ENCODE measurements at places on chromosomes 4 and X. TPM values are rescaled to one million over a fixed set of nuclear protein-coding genes. Genes with fewer than 3 reads are reported as not detected.

GRCh38 chr4:114043116-114043515 lies 63.7 kb upstream of the ARSJ start:
- no peak overlapping the region for H3K27ac ChIP-seq
- H3K4me1 ChIP-seq = no peaks in the 10 kb centered on the region
- no peak for DNase-seq
- no peak overlapping the region for H3K4me3 ChIP-seq
- H3K27me3 ChIP-seq = no peaks in the 10 kb centered on the region

GRCh38 chrX:128928636-128929035 lies 594.7 kb downstream of the SMARCA1 start:
- no peaks in the 10 kb centered on the region for H3K36me3 ChIP-seq
- no peaks in the 10 kb centered on the region for H3K27me3 ChIP-seq
- no peak overlapping the region for H3K4me3 ChIP-seq
- no peaks in the 10 kb centered on the region for H3K4me1 ChIP-seq
- DNase-seq = peak; percentile 1
- no peak overlapping the region for H3K27ac ChIP-seq

- no peak for DNase-seq
- H3K27ac ChIP-seq = no peak overlapping the region
- no peak overlapping the region for H3K4me3 ChIP-seq
- no peaks in the 10 kb centered on the region for H3K36me3 ChIP-seq
- no peaks in the 10 kb centered on the region for H3K27me3 ChIP-seq
These were observed 158.9 kb upstream of the MAD2L1 start for GRCh38 chr4:120225527-120225926.

DNA sequence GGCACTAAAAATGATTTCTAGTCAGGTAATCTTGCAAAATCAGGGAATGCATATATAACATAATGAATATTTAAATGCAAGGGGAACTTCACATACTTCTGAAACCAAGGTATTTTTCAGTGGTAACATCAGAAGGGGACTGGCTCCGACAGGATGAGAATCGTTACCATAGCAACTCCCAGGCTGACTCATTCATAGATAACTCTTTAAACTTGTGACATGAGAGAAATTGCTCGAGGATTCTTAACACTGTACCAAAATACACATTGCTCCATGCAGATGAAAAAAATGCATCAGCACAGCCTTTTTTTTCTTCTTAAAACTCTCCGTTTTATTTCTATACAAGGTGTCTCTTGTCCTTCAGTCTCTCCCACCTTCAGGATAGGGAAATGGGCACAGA lies 114.3 kb downstream of the GABRB1 start:
- no peaks in the 10 kb centered on the region for H3K4me1 ChIP-seq
- no peak overlapping the region for H3K4me3 ChIP-seq
- H3K36me3 ChIP-seq = no peaks in the 10 kb centered on the region
- peak; percentile 45 for DNase-seq

- no peak for DNase-seq
- no peaks in the 10 kb centered on the region for H3K27me3 ChIP-seq
- H3K27ac ChIP-seq = no peak overlapping the region
- H3K4me3 ChIP-seq = no peak overlapping the region
- no peaks in the 10 kb centered on the region for H3K4me1 ChIP-seq
These were observed 10.5 kb upstream of the TLR3 start for GRCh38 chr4:186058253-186058979.

GRCh38 chr4:1166509-1167243 lies 5.7 kb downstream of the SPON2 start:
- no peak for DNase-seq
- H3K27me3 ChIP-seq = peaks cover 41% of the 10 kb centered on the region
- no peaks in the 10 kb centered on the region for H3K4me1 ChIP-seq
- H3K4me3 ChIP-seq = peak overlapping the region; percentile 62
- no peaks in the 10 kb centered on the region for H3K36me3 ChIP-seq

DNA sequence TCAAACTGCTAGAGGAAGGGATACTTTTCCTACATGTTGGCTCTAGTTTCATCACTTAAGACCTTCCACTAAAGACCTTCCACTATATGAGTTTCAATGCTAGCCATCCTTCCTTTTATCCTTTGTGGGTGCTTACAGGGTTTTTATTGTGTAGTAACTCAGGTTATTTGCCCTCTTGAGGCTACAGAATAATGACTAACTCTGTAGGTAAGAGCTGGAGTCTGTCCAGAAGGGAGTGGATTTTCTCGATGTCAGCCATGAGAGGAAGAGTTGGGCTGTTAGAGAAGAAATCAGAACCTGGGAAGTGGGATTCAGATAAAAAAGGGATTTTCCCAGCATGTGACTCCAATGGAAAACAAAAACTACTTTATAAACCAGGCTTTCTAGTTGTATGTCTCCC lies 27.5 kb upstream of the HERC5 start:
- DNase-seq = no peak
- H3K4me1 ChIP-seq = no peaks in the 10 kb centered on the region
- no peak overlapping the region for H3K27ac ChIP-seq
- H3K4me3 ChIP-seq = no peak overlapping the region
- 0 out of 2 replicates have a peak, but pooled peaks cover 7% of the 10 kb centered on the region for H3K36me3 ChIP-seq
- H3K27me3 ChIP-seq = no peaks in the 10 kb centered on the region

DNA sequence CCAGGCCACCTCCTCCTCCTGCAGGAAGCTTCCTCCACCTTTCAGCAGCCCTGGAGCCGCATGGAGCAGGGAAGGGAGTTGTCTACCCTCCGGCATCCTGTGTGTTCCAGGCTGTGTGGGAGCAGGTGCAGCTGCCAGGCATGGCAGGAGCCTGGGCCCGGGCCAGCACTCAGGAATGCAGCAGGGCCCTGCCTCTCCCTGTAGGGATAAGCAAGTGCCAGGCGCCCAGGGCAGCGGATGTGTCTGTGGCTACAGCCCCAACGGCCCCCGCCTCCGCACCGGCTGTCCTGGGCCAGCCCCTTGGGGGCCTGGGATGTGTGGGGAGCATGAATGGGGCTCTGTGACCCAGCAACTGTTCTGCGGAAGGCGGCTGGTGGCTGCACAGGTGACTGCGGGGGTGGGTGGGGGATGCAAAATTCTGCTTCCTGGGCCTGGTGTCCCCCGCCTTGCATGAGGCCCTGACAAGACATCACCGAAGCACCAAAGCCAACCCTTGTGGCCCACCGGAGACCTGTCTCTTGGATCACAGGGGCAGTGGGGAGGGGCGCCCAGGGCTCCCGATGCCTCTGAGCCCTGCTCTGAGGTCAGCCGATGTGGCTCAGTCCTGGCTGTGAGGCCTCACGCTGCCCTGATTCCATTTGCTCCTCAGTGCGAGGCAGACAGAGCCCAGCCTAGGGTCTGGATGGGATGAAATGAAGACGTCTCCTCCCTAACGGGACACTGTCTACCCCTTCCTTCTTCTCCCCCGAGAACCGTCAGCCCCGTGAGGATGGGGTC lies 1.4 kb upstream of the DOK7 start:
- H3K27me3 ChIP-seq = peaks cover 49% of the 10 kb centered on the region
- DNase-seq = no peak
- H3K4me3 ChIP-seq = no peak overlapping the region
- H3K36me3 ChIP-seq = no peaks in the 10 kb centered on the region
- H3K4me1 ChIP-seq = no peaks in the 10 kb centered on the region
- H3K27ac ChIP-seq = no peak overlapping the region

DNA sequence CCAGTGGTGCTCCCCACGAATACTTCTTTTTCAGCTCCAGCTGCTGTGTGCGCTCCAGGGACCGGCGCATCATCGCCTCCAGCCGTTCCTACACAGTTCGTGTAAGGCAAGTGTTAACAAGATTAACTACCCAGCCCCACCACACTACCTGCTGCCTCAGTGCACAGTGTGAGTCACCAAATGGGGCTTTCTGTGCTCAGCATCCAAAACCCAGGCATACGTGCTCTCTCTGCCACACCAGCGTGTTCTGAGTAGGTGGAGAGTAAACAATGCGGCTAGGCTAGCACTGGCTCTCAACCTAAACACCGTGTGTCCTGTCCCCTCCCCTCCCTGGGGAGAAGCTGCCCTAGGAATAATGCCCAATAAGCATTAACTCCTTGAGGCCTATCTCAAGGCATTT lies 60.0 kb downstream of the MAP7D2 start:
- H3K27ac ChIP-seq = no peak overlapping the region
- H3K36me3 ChIP-seq = no peaks in the 10 kb centered on the region
- DNase-seq = no peak
- no peaks in the 10 kb centered on the region for H3K4me1 ChIP-seq
- no peaks in the 10 kb centered on the region for H3K27me3 ChIP-seq

- H3K4me3 ChIP-seq = no peak overlapping the region
- no peaks in the 10 kb centered on the region for H3K36me3 ChIP-seq
- no peaks in the 10 kb centered on the region for H3K27me3 ChIP-seq
- H3K4me1 ChIP-seq = no peaks in the 10 kb centered on the region
- no peak overlapping the region for H3K27ac ChIP-seq
- DNase-seq = no peak
These were observed 61.9 kb downstream of the COX18 start for GRCh38 chr4:73007526-73008100.

- H3K4me1 ChIP-seq = no peaks in the 10 kb centered on the region
- H3K4me3 ChIP-seq = peak overlapping the region; percentile 67
- no peaks in the 10 kb centered on the region for H3K27me3 ChIP-seq
- no peaks in the 10 kb centered on the region for H3K36me3 ChIP-seq
- H3K27ac ChIP-seq = no peak overlapping the region
These were observed 12.0 kb upstream of the RBBP7 start for GRCh38 chrX:16882169-16882568.

DNA sequence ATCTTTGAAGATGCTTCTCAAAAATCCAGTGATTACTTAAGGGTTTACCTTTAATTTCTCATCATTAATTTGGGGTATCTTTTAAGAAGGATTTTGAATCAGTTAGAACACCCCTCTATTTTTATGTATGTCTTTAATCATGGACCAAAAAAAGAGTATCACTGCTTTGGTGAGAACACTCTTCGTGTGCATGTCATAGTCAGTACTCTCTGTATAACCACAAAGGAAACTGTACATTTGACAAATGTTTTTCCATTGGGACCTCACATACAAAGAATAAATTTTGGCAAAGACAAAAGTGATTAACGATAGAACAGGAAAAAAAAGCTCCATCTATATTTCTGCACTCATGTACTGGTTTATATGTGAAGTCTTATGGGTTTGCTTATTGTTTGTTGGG lies 31.3 kb downstream of the FAM241A start:
- no peaks in the 10 kb centered on the region for H3K4me1 ChIP-seq
- H3K4me3 ChIP-seq = no peak overlapping the region
- no peaks in the 10 kb centered on the region for H3K36me3 ChIP-seq
- H3K27ac ChIP-seq = no peak overlapping the region
- DNase-seq = no peak
- no peaks in the 10 kb centered on the region for H3K27me3 ChIP-seq

DNA sequence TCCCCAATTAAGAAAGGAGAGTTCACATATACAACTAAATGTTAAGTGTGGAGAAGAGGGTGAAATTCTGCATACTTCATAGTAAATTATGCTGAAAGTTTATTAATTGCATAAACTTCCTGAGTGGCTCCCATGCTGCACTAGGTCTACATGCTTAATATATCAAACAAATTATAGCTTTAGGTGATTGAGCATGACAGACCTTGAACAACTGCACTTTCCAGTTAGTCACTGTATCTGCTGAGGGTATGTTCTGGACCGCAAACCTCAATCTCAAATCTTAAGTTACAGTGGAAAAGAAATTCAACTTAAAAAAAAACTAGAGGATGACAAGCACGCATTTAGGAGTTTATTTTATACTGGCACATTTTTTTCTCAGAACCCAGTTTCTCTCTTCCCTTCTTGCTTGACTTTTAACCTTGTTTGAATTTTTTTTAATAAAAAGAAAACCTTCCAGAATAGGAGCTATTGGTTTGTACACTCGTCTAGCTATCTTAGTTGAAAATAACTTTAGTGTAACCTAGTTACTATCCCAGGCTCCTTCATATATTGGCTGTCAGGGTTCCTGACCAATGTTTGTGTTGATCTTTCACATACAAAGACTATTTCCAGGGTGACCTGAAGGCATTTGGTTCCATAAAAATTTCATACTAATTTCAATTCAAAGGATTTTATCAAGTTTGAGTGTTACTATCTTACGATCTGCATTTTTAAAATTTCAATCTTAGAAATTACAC lies 10.2 kb upstream of the FAM120C start:
- H3K36me3 ChIP-seq = no peaks in the 10 kb centered on the region
- no peak overlapping the region for H3K4me3 ChIP-seq
- no peak overlapping the region for H3K27ac ChIP-seq
- H3K4me1 ChIP-seq = peaks cover 6% of the 10 kb centered on the region

- H3K36me3 ChIP-seq = no peaks in the 10 kb centered on the region
- no peak overlapping the region for H3K27ac ChIP-seq
- no peaks in the 10 kb centered on the region for H3K4me1 ChIP-seq
- no peak overlapping the region for H3K4me3 ChIP-seq
These were observed 100.4 kb downstream of the HS6ST2 start for GRCh38 chrX:132858018-132858417.

DNA sequence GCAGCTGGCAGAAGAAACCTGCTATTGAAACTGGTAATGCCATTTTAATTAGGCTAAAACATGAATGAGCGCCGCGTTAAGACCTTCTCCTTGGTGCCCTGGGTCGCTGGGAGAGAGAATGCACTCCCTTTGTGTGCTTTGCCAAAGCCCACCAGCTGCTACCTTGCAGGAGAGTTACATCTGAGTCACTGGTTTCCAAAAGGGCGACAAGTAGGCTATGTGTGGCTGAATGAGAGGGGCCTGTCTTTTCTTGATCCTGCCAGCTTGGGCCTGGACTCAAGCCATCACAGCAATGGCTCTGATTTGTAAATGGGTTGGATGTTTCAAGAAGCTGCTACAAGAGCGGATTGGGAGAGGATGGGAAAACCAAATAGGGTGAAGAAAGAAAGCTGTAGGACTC lies 81.5 kb downstream of the NHS start:
- H3K4me1 ChIP-seq = no peaks in the 10 kb centered on the region
- no peaks in the 10 kb centered on the region for H3K27me3 ChIP-seq
- no peak for DNase-seq

DNA sequence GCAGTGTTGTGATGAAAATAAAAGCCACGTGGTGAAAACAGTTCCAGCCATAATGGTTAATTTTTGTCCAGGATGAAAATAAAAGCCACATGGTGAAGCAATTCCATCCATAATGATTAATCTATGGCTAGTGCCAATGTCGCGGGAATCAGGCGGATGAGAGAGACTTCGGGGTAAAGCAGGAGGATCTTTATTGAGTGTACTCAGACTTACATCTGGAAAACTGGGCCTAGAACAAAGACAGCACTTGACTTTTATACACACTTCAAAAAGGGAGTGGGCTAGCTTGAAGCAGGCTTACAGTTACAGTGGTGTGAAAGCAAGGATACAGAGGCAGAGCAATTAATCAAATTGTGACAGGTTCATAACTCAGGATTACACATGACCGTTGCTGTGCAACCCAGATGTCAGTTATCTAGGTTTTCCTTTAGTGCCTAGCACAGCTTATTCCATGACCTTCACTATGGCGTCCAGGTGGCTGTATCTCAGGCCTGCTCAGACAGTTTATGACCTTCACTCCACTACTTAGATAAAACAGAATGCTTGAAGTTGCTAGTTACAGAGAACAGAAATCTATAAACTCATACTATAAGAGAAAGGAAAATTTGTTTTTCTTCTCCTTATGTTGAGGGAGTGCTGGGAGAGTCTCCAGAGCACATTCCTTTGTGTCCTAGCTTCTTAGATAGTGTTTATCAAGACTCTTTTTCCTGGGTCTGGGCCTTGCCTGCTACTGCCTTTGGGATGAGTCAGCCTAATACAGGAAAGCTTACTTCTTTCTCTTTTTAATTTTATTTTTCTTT lies 5.9 kb upstream of the PLA2G12A start:
- no peaks in the 10 kb centered on the region for H3K27me3 ChIP-seq
- H3K4me1 ChIP-seq = 0 out of 2 replicates have a peak, but pooled peaks cover 4% of the 10 kb centered on the region
- H3K4me3 ChIP-seq = no peak overlapping the region
- H3K27ac ChIP-seq = no peak overlapping the region
- H3K36me3 ChIP-seq = no peaks in the 10 kb centered on the region

LPAR4 gene
- total RNA-seq = 14.9 TPM

PRDM5 gene
- total RNA-seq = 40.4 TPM

FABP2 gene
- total RNA-seq = not detected

IL2 gene
- total RNA-seq = not detected

CENPVL2 gene
- total RNA-seq = 5.2 TPM

RBMXL3 gene
- not detected for total RNA-seq

PPP4R3C gene
- not detected for total RNA-seq

CABS1 gene
- total RNA-seq = not detected

KLHL13 gene
- total RNA-seq = 10.9 TPM

DMRTC1 gene
- total RNA-seq = not detected

Measured in GM23338 (cell line).